ENCODE measurements at places on chromosomes 7 and 10. TPM values are rescaled to one million over a fixed set of nuclear protein-coding genes. Genes with fewer than 3 reads are reported as not detected.

The SP4 gene
- 8.7 TPM for total RNA-seq

The HNRNPF gene
- 180 TPM for total RNA-seq

The DNAJC12 gene
- total RNA-seq, result 6.7 TPM

The MRPS33 gene
- 35.4 TPM for total RNA-seq

GRCh38 chr10:81817596-81818170 lies 57.3 kb upstream of the NRG3 start:
- no peak for DNase-seq

DNA sequence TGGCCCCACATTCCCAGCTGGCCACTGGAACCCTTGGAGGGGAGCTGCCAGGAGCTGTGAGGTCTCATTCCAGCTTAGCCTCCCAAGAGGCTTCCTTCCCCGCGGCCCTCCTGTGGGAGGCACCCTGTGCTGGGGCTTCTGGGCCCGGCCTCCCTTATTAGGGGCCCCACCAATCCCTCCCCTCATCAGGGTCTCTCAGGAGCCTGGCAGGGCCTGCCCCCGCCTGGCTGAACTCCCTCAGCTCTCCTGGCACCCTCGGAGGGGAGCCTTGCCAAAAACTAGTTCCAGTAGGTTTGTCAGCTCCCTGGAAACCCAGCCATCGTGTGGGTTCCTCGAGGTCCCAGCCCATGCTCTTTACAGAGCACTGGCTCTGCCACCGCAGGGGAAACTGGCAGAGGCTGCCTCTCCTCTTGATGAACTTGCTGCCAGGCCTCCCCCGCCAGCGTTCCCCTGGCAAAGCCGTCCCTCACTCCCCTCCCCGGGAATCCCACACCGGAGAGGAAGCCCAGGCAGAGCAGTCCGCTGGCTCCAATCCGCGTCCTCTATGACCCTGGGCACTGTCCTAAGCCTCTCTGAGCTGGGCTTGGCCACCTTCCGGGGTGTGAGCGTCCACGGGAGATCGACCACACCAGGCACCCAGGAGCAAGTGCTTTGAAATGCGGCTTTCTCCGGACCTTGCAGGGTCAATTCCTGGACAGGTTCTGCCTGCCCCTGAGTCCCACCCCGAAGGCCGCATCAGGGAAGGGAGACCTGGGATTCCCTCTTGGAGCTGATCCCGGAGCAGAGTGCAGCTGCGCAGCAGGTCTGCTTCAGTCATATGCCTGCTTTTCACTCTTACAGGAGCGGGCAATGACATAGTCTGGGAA lies 139.8 kb downstream of the ARHGAP22 start:
- DNase-seq, result no peak

GRCh38 chr7:70178211-70178610 lies 579.9 kb downstream of the AUTS2 start:
- no peak for DNase-seq

DNA sequence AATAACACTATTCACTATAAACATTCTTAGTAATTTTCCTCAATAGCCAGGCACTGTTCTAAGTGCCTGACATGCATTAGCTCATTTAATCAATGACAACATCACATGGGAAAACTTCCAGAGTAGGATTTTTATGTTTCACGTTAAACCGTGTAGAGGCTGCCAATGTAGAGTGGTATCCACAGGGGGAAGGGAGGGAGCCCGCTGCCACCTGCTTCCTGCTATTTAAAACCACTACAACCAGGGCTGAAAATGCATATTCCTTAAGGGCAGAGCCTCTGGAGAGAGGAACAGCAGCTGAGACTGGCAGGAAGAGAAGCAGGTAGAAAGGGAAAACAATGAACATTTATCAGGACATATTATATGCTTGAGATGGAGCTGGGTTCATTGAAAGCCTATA lies 684.3 kb upstream of the AUTS2 start:
- no peak for DNase-seq

- DNase-seq, result peak; percentile 22
Observed at GRCh38 chr10:118775478-118775877, 20.7 kb upstream of the CACUL1 start.

DNA sequence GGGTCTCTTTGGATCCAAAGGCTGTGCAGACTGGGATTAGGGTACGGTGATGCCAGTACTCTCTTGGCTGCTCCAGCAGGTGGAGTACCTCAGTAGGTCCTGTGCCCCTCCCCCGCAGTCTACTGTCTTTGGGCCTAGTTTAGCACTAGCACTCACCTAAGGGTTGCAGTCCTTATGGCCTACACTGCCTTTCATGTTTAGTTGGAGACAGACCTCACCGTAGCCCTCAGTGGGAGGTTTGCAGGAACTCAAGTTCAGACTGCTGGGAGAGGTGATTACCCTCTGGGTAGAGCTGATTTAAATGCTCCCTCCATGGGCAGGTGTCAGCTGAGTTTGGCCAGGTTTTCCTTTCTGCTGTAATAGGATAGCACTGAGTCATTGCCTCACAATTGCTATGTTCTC lies 210.8 kb upstream of the TMEM196 start:
- DNase-seq, result no peak

- DNase-seq, result no peak
Observed at GRCh38 chr10:15053061-15053460, 9.3 kb downstream of the OLAH start.

- no peak for DNase-seq
Observed at GRCh38 chr10:62264126-62264525, 4.5 kb downstream of the RTKN2 start.

Data from cardiac muscle cell (in vitro differentiated cells and primary cell).